ENCODE measurements at places on chromosomes 1 and 21. TPM values are rescaled to one million over a fixed set of nuclear protein-coding genes. Genes with fewer than 3 reads are reported as not detected.
A peak's percentile ranks its signal among the peaks of the same experiment; 100 is the strongest.

The HYI gene
- 19.9 TPM for total RNA-seq

DNA sequence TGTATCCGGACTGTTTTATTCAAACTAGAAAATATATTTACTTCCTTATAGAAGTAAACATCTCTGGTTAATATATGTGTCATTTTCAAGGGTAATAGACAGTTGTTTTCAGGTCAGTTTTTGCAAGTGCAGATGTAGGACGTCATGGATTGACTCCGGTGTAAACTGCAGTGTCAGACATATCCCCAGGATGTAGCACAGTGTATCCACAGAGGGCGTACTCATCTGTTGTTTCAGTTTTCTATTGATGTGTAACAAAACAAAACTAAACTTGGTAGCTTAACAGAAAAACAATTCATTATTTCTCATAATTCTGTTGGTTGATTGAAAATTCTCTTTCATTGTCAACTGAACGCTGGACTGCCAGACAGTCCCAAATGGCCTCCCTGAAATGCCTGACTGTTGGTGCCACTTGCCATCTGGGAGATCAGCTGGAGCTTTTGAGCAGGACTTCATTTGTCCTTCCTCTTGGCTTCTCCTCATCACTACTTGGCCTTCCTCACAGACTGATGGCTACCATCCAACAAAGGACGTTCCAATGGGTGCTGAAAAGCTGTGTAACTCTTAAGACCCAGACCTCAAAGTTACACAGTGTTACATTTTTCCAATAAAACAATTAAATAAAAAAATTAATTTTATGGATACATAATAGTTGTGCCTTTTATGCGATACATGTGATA, 181.6 kb downstream of the NCAM2 start:
- no peak overlapping the region for H3K4me3 ChIP-seq
- no peaks in the 10 kb centered on the region for H3K27me3 ChIP-seq
- H3K36me3 ChIP-seq: no peaks in the 10 kb centered on the region
- H3K27ac ChIP-seq: no peak overlapping the region
- H3K4me1 ChIP-seq: no peaks in the 10 kb centered on the region
- no peak for DNase-seq

GRCh38 chr1:54302951-54303843, 103.0 kb downstream of the SSBP3 start:
- no peaks in the 10 kb centered on the region for H3K27me3 ChIP-seq
- no peak for DNase-seq
- H3K36me3 ChIP-seq: no peaks in the 10 kb centered on the region

- DNase-seq: no peak
- no peak overlapping the region for H3K4me3 ChIP-seq
- H3K36me3 ChIP-seq: no peaks in the 10 kb centered on the region
- H3K27ac ChIP-seq: no peak overlapping the region
- H3K27me3 ChIP-seq: no peaks in the 10 kb centered on the region
These were observed 232.9 kb downstream of the TPR start for GRCh38 chr1:186142159-186142558.

GRCh38 chr1:211529453-211529852, 37.5 kb upstream of the RD3 start:
- no peak for DNase-seq
- H3K27ac ChIP-seq: no peak overlapping the region
- no peaks in the 10 kb centered on the region for H3K27me3 ChIP-seq
- no peaks in the 10 kb centered on the region for H3K36me3 ChIP-seq

- no peak overlapping the region for H3K27ac ChIP-seq
- H3K4me1 ChIP-seq: no peaks in the 10 kb centered on the region
- no peaks in the 10 kb centered on the region for H3K36me3 ChIP-seq
- DNase-seq: no peak
These were observed 12.6 kb downstream of the DAB1 start for GRCh38 chr1:57411262-57411661.

DNA sequence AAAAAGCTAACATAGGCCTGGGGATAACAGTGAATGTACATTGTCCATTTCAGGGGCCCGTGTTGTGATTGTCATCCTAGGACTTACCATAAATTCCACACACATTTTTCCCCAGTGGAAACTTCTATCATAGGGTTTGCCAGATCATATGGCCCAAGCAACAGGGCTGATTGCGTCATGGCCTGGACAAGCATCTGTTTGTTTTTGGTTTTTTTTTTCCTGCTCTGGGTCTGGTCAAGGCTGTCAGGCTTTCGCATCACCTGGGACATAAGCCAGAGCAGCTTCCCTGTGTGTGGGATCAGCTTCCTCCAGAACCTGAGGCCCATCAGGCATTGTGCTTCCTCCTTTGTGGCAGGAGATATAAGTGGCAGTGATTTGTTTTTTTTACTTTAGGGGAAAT, 598.5 kb upstream of the USP24 start:
- H3K27me3 ChIP-seq: no peaks in the 10 kb centered on the region
- H3K27ac ChIP-seq: no peak overlapping the region
- no peak for DNase-seq
- no peak overlapping the region for H3K4me3 ChIP-seq
- H3K4me1 ChIP-seq: no peaks in the 10 kb centered on the region

The RGS5 gene
- total RNA-seq: 1.9 TPM

- no peak for DNase-seq
- no peak overlapping the region for H3K4me3 ChIP-seq
- H3K27me3 ChIP-seq: no peaks in the 10 kb centered on the region
- no peak overlapping the region for H3K27ac ChIP-seq
- H3K4me1 ChIP-seq: no peaks in the 10 kb centered on the region
- no peaks in the 10 kb centered on the region for H3K36me3 ChIP-seq
These were observed 46.1 kb downstream of the ITSN1 start for GRCh38 chr21:33688353-33688752.

The OR10Z1 gene
- not detected for total RNA-seq

- DNase-seq: no peak
- H3K4me1 ChIP-seq: peaks cover 54% of the 10 kb centered on the region
- H3K27ac ChIP-seq: no peak overlapping the region
- no peaks in the 10 kb centered on the region for H3K27me3 ChIP-seq
- peaks cover 5% of the 10 kb centered on the region for H3K36me3 ChIP-seq
These were observed 51.3 kb upstream of the ECE1 start for GRCh38 chr1:21341517-21342078.

DNA sequence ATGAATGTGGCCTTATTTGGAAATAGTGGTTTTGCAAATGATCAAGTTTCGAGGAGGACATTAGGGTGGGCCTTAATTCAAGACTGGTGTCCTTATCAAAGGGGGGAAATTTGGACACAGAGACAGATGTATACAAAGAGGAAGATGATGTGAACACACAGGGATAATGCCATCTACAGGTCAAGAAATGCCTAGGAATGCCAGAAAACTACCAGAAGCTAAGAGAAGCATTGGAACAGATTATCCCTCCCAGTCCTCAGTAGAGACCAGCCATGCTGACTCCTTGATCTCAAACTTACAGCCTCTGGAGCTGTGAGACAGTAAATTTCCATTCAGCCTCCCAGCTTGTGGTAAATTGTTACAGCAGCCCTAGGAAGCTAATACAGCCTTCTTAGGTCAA, 151.4 kb downstream of the PTGER3 start:
- H3K27ac ChIP-seq: no peak overlapping the region
- DNase-seq: no peak
- no peaks in the 10 kb centered on the region for H3K36me3 ChIP-seq
- H3K4me3 ChIP-seq: no peak overlapping the region
- no peaks in the 10 kb centered on the region for H3K4me1 ChIP-seq

GRCh38 chr21:36663033-36663855, 35.7 kb upstream of the SIM2 start:
- no peak overlapping the region for H3K4me3 ChIP-seq
- H3K4me1 ChIP-seq: no peaks in the 10 kb centered on the region
- no peaks in the 10 kb centered on the region for H3K36me3 ChIP-seq
- no peak for DNase-seq
- no peak overlapping the region for H3K27ac ChIP-seq

- H3K36me3 ChIP-seq: no peaks in the 10 kb centered on the region
- no peaks in the 10 kb centered on the region for H3K27me3 ChIP-seq
- DNase-seq: no peak
- no peak overlapping the region for H3K4me3 ChIP-seq
- no peaks in the 10 kb centered on the region for H3K4me1 ChIP-seq
These were observed 10.6 kb upstream of the PARS2 start for GRCh38 chr1:54774820-54775498.

- H3K36me3 ChIP-seq: peaks cover 3% of the 10 kb centered on the region
- H3K27ac ChIP-seq: no peak overlapping the region
- H3K4me1 ChIP-seq: peaks cover 58% of the 10 kb centered on the region
- H3K4me3 ChIP-seq: peak overlapping the region; percentile 27
These were observed 1.9 kb downstream of the YBX1 start for GRCh38 chr1:42684139-42684538.

The ETS2 gene
- 16.5 TPM for total RNA-seq

DNA sequence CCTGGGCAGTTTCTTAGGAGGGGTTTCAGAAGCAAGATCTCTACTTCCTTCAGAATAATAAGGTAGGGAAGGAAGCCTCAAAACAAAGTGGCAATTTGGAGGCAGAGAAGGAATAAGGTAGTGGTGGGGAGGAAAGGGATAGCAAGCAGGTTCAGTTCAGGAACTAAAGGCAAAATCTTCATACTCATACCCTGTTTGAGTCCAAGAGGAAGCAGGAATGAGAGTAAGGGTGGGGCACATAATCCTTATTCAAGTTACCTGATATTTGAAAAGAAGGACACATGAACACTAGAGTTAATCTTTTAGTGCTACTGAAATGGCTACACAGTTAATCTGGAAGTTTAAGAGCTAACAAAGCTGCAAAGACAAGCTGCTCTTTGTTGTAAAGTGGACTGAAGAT, 8.4 kb upstream of the RBM8A start:
- peaks cover 9% of the 10 kb centered on the region for H3K4me1 ChIP-seq
- no peaks in the 10 kb centered on the region for H3K27me3 ChIP-seq
- no peak overlapping the region for H3K27ac ChIP-seq
- H3K4me3 ChIP-seq: no peak overlapping the region

GRCh38 chr1:227776331-227776771, 39.1 kb upstream of the PRSS38 start:
- H3K27me3 ChIP-seq: no peaks in the 10 kb centered on the region
- peaks cover 44% of the 10 kb centered on the region for H3K4me1 ChIP-seq
- no peak for DNase-seq
- peaks cover 13% of the 10 kb centered on the region for H3K36me3 ChIP-seq
- no peak overlapping the region for H3K27ac ChIP-seq

DNA sequence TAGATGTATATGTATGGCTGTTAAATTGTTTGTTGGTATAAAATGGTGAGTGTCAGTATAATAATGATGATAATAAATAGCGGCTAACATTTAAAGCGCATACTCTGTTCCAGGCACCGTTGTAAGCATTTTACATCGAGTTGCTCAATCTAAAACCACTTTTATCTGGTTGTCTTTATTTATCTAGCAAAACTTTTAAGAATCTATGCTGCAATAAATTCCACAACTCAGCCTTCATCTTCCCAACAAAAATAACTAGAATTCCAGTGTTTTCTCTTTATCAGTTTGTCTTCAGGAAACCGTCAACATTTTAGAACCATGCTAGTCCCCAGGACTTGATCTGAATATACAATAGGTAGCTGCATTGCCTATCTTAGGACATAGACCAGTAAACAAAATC, 19.3 kb upstream of the SLC16A1 start:
- H3K4me3 ChIP-seq: no peak overlapping the region
- H3K4me1 ChIP-seq: no peaks in the 10 kb centered on the region
- H3K36me3 ChIP-seq: no peaks in the 10 kb centered on the region
- H3K27me3 ChIP-seq: no peaks in the 10 kb centered on the region
- no peak overlapping the region for H3K27ac ChIP-seq

GRCh38 chr1:18547460-18547859, 66.7 kb downstream of the KLHDC7A start:
- DNase-seq: no peak
- H3K27ac ChIP-seq: no peak overlapping the region
- H3K4me1 ChIP-seq: no peaks in the 10 kb centered on the region
- no peaks in the 10 kb centered on the region for H3K36me3 ChIP-seq
- H3K27me3 ChIP-seq: peaks cover 46% of the 10 kb centered on the region
- H3K4me3 ChIP-seq: no peak overlapping the region

GRCh38 chr1:167541610-167542009, 12.0 kb downstream of the CREG1 start:
- H3K36me3 ChIP-seq: peaks cover 17% of the 10 kb centered on the region
- H3K27ac ChIP-seq: no peak overlapping the region
- DNase-seq: no peak
- no peaks in the 10 kb centered on the region for H3K4me1 ChIP-seq
- H3K4me3 ChIP-seq: no peak overlapping the region

GRCh38 chr1:189637041-189637440, 840.6 kb downstream of the BRINP3 start:
- no peak overlapping the region for H3K27ac ChIP-seq
- H3K4me1 ChIP-seq: no peaks in the 10 kb centered on the region
- DNase-seq: no peak
- no peaks in the 10 kb centered on the region for H3K36me3 ChIP-seq

The TP73 gene
- total RNA-seq: not detected

The HPCA gene
- not detected for total RNA-seq

The LIN28A gene
- 0.95 TPM for total RNA-seq

- no peak overlapping the region for H3K27ac ChIP-seq
- H3K27me3 ChIP-seq: no peaks in the 10 kb centered on the region
- H3K4me3 ChIP-seq: no peak overlapping the region
- peaks cover 2% of the 10 kb centered on the region for H3K4me1 ChIP-seq
These were observed 452 bp downstream of the LEFTY2 start for GRCh38 chr1:225940385-225941151.

DNA sequence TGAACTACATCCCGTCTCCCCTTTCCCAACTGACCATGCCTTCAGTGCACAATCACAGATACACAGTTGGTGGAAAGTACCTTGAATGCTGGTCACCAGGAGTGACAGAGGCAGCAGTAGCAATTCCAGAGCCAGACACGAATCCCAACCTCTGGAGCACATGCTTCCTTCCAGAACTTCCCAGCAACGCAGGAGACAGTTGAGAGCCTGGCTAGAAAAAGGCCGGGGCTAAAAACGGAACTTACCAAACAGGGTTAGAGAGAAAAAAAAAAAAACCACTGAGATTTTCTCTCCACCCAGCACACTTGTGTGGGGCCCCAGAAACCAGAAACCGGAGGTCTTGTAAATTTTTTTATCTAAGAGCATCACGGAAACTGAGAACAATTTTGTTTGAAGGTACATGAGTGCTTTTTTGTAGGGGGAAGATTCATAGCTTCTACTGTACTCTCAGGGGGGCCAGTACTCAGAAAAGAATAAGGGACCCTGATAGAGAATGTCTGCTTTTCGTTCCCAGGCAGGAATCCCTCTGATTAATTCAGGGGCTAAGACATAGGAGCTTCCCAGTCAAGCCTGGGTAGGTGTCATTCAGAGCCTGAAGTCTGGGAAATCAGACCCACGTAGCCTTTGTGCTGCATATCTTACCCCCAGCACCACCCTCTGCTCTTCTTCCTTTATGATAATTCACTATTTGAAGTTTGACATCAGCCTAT, at the start of gene CD48:
TSS of gene CD48 (minus strand) at position 221 of the 710 bp plus-strand sequence. CDS start at position 162, 59 bp downstream.
- peaks cover 50% of the 10 kb centered on the region for H3K4me1 ChIP-seq
- H3K36me3 ChIP-seq: no peaks in the 10 kb centered on the region
- no peaks in the 10 kb centered on the region for H3K27me3 ChIP-seq

DNA sequence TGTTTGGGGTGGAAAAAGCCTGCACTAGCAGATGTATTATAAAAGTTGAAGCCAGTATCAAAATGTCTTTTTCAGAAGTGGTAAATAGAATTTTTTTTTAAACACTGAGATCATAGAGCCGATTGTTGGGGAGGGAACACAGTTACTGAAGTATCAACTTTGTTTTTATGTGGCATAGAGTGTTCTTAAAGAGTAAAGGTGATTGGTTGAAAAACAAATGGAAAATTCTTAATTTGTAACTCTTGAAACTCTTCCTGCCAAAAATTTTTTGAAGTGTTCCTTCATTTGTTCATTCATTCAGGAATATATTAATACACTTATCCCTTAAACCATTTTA, 83.3 kb downstream of the DISP1 start:
- peaks cover 11% of the 10 kb centered on the region for H3K4me1 ChIP-seq
- H3K27me3 ChIP-seq: no peaks in the 10 kb centered on the region

- DNase-seq: no peak
- peaks cover 18% of the 10 kb centered on the region for H3K4me1 ChIP-seq
- no peaks in the 10 kb centered on the region for H3K27me3 ChIP-seq
- no peak overlapping the region for H3K4me3 ChIP-seq
- H3K27ac ChIP-seq: no peak overlapping the region
- H3K36me3 ChIP-seq: no peaks in the 10 kb centered on the region
These were observed 2.3 kb upstream of the MOB3C start for GRCh38 chr1:46618754-46619415.
